ENCODE measurements at places on chromosomes 4 and X. TPM values are rescaled to one million over a fixed set of nuclear protein-coding genes. Genes with fewer than 3 reads are reported as not detected.

NR3C2 gene
- total RNA-seq, result 21.3 TPM

USP17L11 gene
- not detected for total RNA-seq

NDST4 gene
- total RNA-seq, result not detected

SUPT20HL2 gene
- not detected for total RNA-seq

CFAP47 gene
- not detected for total RNA-seq

KIF4A gene
- total RNA-seq, result 0.22 TPM

ERCC6L gene
- 0.34 TPM for total RNA-seq

SLC9B2 gene
- 37.6 TPM for total RNA-seq

NALF2 gene
- total RNA-seq, result not detected

SCD5 gene
- total RNA-seq, result not detected

PPBP gene
- not detected for total RNA-seq

FTHL17 gene
- not detected for total RNA-seq

CT45A10 gene
- total RNA-seq, result not detected

NR0B1 gene
- not detected for total RNA-seq

FMR1NB gene
- total RNA-seq, result not detected

MUC7 gene
- not detected for total RNA-seq

DNAAF6 gene
- total RNA-seq, result not detected

LRP2BP gene
- total RNA-seq, result 1.6 TPM

AMBN gene
- total RNA-seq, result not detected

HAND2 gene
- total RNA-seq, result not detected

COX7B gene
- total RNA-seq, result 94.0 TPM

CXCL3 gene
- total RNA-seq, result not detected

FAM114A1 gene
- 2.9 TPM for total RNA-seq

SSX2 gene
- not detected for total RNA-seq

CT83 gene
- not detected for total RNA-seq

ASB9 gene
- not detected for total RNA-seq

CXCL6 gene
- not detected for total RNA-seq

MCTS1 gene
- total RNA-seq, result 27.9 TPM

SLC16A2 gene
- total RNA-seq, result not detected

SERTM2 gene
- total RNA-seq, result not detected

DCAF12L2 gene
- not detected for total RNA-seq

GPR78 gene
- not detected for total RNA-seq

CTAG1B gene
- not detected for total RNA-seq

TAF7L gene
- not detected for total RNA-seq

USP17L10 gene
- not detected for total RNA-seq

RS1 gene
- total RNA-seq, result not detected

PPP4R3C gene
- total RNA-seq, result not detected

OPHN1 gene
- 0.15 TPM for total RNA-seq

CT45A7 gene
- total RNA-seq, result not detected

TNIP3 gene
- not detected for total RNA-seq

LEF1 gene
- 1.6 TPM for total RNA-seq

MAGEA3 gene
- total RNA-seq, result not detected
